Stimulated activated CD4-positive, alpha-beta T cell treated with anti-CD3 and anti-CD28 coated beads, Interleukin-1b, Interleukin-23, amount 100 ng/mL, for 1 hour (primary cell): ENCODE measurements at places on chromosomes 4 and X.

DNA sequence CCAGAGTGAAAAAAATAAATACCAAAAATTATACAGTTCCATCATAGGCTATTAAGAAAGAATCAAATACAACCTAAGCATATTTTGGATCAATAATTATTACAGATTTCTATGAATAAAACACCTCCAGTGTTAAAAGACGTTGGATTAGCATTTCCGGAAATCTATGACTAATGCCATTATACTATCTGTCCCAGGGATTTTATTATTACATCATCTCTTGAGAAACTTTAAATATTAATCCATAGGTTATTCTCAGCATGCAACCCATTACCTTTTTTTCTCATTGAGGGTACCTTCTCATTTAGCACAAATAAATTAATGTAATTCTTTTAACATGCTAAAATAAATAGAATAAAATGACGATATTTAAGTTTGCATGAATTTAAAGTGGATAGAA, 44.6 kb downstream of the CXorf58 start:
- no peak for DNase-seq

DNA sequence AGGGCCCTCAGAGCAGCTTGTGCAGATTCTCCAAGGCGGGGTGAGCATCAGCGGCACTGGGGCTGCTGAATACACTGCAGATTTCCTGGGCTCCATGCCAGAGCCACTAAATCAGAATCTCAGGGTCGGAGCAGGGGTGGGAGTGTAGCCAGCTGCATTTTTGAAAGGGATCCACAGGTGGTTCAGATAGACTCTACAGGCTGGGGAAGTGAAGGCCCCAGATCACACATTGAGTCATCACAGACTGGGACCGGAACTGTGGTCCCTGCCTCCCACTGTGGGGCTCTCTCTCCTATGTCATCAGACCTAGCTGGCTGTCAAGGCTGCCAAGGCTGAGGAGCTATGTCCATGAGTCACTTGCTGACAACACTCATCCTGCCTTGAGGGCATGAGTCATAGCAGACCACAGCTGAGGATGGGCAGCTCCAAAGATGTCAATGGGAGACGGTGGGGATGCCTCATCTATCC, 162.3 kb upstream of the MAMLD1 start:
- no peak for DNase-seq

DNA sequence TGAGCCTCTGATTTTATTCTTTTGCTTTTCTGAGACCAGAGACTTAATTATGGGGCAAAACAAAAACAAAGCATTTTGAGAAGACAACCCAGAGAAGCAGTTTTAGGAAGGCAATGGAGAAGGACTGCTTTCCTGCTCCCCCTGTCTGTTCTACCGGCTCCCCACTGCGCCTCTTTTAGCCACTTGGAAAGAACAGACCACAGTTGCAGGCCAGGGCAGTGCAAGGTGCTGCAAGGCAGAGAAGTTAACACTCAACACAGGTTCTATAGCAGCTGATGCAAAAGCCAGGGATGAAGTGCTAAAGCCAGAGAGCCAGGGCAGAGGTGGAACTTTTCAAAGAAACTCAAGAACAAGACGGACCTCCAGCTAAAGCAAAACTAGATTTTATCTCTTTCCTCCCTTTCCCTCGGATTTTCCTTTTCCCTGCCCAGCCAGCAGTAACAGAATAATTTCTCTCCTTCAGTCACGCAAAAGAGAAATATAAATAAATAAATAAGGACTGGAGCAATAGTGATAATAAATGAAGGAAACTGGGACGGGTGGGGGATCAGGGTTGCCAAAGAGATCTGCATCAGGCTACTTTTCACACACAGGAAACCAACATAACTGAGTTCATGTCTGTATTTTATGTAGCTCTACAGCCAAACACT, 10.4 kb downstream of the SH3RF1 start:
- DNase-seq: no peak

DNA sequence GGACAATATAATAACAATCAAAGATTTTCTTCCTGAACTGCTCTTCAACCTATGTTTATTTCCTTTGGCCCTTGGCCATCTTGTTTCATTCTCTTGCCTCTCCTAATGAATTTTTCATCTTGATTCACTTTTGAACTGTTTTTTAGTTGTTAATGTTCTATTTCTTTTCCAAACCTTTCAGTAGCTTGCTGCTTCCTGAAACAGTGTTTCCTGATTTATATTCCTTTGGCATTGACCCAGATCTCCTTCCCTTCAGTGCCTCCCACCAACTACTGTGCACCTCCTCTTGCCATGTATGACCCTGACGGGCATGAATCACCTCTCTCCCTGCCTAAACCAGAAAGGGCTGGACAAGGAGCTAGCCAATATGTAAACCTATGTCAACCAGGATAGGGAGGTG, 25.6 kb upstream of the SPP1 start:
- no peak for DNase-seq

- no peak for DNase-seq
Observed at GRCh38 chr4:8848507-8849265, 23.0 kb downstream of the HMX1 start.

GRCh38 chrX:104988038-104988437, 232.5 kb downstream of the TEX13A start:
- DNase-seq: no peak

DNA sequence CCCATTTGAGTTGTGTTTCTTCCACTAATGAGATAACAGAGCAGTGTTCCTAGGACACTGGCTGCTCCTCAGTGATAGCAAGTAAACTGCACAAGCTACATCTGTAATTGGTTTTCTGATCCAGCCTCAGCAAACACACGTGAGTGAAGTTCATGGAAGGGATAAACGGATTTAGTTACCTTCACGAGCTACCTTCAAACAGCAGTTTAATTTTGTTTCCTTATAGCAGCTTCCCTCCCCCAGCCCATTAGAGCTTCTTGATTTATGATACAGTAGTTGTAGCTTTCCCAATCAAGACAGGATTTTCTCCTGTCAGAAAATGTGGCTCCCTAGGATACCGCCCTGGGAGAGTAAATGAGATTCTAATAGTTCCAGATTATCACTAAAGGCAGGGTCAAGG, 634.2 kb upstream of the FAT1 start:
- no peak for DNase-seq

- no peak for DNase-seq
Observed at GRCh38 chr4:77454858-77455257, 150.8 kb upstream of the CXCL13 start.

- DNase-seq: no peak
Observed at GRCh38 chr4:59712470-59712869, 1487.7 kb upstream of the ADGRL3 start.

DNA sequence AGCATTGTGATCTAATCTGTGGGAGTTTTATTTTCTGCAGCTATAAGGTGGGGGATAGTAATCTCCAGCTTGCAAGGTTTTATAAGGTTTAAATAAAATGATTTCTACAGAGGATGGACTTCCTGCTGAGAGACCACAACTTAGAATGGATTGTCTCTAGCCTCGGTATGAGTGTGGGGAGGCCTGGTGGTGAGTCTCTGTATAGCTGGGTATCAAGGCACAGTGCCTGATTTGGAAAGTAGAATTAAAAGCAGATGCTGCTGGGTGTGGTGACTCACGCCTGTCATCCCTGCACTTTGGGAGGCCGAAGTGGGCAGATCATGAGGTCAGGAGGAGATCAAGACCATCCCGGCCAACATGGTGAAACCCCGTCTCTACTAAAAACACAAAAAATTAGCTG, 162.0 kb upstream of the GATB start:
- no peak for DNase-seq

GRCh38 chr4:124666496-124666895, 46.0 kb downstream of the ANKRD50 start:
- no peak for DNase-seq

DNA sequence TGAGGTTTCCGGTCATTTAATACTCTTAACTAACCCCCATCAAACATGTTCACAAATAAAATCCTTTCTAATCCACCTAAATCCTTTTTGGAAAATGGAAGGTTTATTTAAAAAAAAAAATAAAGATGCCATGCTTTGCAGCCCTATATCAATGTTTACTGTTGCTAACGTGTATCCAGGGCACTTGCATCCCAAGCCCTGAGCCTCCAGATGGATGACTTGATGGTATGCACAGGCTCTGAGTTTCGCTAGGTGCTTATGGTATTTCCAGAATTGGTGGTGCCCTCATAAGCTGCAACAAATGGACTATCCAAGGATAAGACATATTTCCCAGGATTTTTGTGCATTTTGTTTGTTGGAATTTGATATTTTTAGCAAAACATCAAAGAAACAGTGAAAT, 257.7 kb downstream of the PRDM5 start:
- DNase-seq: no peak

- DNase-seq: no peak
Observed at GRCh38 chr4:35105486-35105885, 1138.8 kb downstream of the ARAP2 start.

DNA sequence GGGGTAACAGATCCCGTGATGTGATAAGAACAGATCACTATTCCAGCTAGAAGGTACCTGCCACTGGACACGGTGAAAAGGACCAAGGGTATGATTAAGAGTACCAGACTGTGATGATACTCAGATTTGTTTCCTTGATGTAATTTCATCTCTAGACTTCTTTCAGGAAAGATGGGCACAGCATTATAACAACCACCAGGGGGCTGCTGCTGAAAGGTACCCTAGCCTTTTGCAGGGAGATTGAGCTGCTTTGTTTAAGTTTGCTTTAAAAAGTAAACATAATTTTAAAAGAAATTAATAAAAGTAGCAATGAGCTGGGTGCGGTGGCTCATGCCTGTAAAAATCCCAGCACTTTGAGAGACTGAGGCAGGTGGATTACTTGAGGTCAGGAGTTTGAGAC, 145.4 kb downstream of the EMCN start:
- no peak for DNase-seq

DNA sequence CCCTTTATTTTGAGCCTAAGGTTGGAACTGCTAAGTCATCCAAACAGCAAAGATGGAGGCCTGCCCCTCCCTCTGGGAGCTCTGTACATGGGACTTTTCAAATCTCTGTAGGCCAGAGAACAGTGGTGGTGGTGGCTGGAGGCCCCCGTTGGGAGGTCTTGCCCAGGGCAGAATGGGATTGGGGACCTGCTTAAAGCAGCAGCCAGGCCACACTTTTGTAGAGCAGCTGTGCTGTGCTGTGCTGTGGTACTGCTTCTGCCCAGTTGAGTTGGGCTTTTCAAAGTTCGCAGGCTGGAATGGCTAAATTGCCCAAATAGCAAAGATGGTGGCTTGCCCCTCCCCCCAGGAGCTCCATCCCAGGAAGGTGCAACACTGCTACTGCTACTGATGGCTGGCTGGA, 147.5 kb upstream of the TACR3 start:
- no peak for DNase-seq

DNA sequence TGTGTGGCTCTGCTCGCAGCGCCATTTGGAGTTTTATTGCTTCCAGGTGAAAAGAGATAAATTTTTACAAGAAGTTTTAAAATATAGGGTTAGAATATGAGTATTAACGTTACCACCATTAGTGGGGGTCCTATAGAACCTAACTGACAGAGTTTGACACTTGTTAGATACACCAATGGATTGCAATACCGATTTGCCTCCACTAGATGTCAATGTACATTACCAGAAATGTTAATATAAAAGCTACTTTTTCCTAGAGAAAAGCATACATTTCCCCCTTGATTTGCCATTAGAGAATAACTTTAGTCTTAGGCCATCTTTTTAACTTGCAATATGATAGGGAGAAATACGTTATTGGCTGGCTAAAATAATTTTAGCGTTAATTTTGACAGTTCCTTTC, 108.4 kb downstream of the LINC00632 start:
- no peak for DNase-seq

- no peak for DNase-seq
Observed at GRCh38 chr4:99013402-99013843, 17.9 kb downstream of the METAP1 start.

- no peak for DNase-seq
Observed at GRCh38 chrX:49106930-49107329, 16.6 kb downstream of the GPKOW start.

- DNase-seq: no peak
Observed at GRCh38 chr4:22500128-22500611, 15.7 kb downstream of the ADGRA3 start.

GRCh38 chr4:176307666-176307930, 12.2 kb upstream of the SPCS3 start:
- no peak for DNase-seq

DNA sequence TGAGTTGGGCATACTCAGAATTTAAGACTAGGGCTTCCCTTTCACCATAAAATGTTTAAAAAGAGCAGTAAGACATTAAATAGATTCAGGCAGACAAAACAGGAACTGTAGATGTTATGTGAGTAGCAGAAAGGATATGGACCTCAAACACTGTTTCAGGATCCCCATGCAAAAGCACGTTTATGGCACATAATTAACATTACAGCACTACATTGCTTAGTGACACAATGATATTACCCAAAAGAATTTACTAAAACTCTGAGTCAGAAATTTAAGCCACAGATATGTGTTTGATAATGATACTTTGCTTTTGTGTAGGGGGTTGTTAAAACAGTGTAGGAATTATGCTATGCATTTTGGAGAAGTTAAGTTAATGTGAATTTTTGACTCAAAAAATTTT, 266.3 kb downstream of the PDGFC start:
- DNase-seq: no peak

DNA sequence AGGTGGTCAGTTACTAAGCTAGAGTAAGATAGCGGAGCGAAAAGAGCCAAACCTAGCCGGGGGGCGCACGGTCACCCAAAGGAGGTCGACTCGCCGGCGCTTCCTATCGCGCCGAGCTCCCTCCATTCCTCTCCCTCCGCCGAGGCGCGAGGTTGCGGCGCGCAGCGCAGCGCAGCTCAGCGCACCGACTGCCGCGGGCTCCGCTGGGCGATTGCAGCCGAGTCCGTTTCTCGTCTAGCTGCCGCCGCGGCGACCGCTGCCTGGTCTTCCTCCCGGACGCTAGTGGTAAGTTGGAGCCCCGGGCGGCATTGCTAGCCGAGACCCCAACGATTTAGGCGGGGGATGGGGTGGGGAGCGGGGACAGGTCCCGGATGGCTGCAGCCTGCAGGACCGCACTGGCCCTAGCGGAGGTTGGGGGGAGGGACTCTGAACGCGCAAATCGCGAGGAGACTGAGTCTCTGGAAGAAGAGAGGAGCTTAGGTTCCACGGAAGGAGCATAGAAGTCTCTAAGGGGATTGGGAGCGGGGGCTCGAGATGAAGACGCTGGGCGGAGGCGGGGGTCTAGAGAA, 573 bp downstream of the HTR2C start:
- DNase-seq: no peak

DNA sequence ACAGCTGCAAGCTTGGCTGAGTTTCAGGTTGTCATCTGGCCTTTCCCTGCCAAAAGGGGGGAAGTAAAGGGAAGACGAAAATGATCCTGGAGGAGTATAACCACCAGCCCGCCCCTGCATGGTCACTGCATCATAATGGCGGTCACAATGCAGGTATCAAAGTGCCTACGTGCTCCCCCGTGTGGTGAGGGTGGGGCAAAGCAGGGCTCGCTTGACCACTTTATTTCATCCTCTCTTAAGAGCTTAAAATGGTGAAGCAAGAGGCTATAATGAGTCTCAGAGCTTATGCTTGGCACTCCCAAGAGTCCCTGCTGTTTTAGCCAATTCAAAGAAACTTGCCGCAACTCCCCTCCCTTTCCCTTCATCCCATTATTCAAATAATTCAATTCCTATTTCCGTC, 105.6 kb downstream of the APOOL start:
- no peak for DNase-seq

- no peak for DNase-seq
Observed at GRCh38 chr4:59248313-59248712, 1951.8 kb upstream of the ADGRL3 start.

- DNase-seq: no peak
Observed at GRCh38 chr4:101695176-101695575, 95.4 kb upstream of the BANK1 start.

GRCh38 chrX:118220509-118220908, 103.9 kb upstream of the KLHL13 start:
- no peak for DNase-seq

GRCh38 chrX:30302956-30303355, 6.2 kb downstream of the NR0B1 start:
- no peak for DNase-seq
